Camera-type eye (tissue), 1 donor: ENCODE measurements at places on chromosomes 11 and 22. TPM values are rescaled to one million over a fixed set of nuclear protein-coding genes. Genes with fewer than 3 reads are reported as not detected.

The RBM7 gene
- total RNA-seq: 32.2 TPM

The IGLL1 gene
- not detected for total RNA-seq

The DEAF1 gene
- total RNA-seq: 31.4 TPM

The CASP5 gene
- not detected for total RNA-seq

The OVOL1 gene
- total RNA-seq: 0.49 TPM

The XKR3 gene
- total RNA-seq: not detected

The DEFB131B gene
- not detected for total RNA-seq

The C11orf97 gene
- total RNA-seq: not detected

The OR51B4 gene
- total RNA-seq: not detected

The UBQLNL gene
- 1.2 TPM for total RNA-seq

The BCO2 gene
- total RNA-seq: 16.1 TPM

The MS4A3 gene
- total RNA-seq: 2.3 TPM

The C22orf31 gene
- total RNA-seq: 0.82 TPM

The THY1 gene
- total RNA-seq: 37.3 TPM

The ETS1 gene
- total RNA-seq: 41.1 TPM
